ENCODE measurements at places on chromosomes 2 and 18.

- no peak for DNase-seq
Observed at GRCh38 chr2:61671561-61672315, 133.6 kb upstream of the XPO1 start.

DNA sequence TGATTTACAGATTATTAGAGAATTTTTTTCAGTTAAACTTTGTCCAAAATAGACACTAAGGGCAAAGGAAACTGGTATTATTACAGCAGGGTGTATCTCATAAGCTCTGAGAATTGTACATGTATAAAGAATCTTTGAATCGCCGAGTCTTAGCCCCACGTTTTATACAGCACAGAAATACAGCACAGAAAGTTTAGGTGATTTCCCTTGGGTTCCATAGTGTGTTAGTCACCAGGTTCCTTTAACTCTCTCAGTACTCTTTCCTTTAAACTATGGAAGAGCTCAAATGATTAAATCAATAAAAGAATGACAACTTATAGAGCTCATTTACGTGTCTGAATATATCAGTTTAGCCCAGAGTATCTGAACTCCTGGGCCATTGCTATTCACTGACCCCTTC lies 256.8 kb downstream of the NEDD4L start:
- DNase-seq = no peak

DNA sequence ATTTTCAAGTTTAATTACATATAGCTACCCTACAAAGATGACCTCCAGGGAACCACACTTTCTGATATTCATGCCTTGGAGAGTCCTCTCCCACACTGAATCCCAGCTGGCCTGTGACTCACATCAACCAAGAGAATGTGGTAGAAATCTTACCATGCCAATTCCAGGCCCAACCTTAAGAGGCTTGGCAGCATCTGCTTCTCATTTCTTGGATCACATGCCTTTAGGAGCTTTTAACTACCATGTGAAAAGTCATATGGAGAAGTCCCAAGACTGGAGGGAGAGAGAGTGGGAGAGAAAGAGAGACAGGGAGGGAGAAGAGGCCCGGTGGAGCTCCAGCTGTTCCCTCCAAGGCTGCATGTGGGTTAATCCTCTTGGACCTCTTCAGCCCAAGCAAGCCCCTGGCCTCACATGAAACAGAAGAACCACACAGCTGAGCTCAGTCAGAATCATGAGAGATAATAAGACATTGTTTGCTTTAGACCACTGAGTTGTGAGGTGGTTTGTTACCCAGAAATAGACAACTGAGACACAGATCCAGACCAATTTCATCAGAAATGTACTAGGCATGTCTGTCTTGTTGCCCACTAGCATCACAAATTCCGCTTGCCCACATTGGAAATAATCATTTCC lies 190.7 kb downstream of the MTCL1 start:
- DNase-seq = no peak

- no peak for DNase-seq
Observed at GRCh38 chr18:79883461-79884293, 67.8 kb downstream of the SLC66A2 start.

DNA sequence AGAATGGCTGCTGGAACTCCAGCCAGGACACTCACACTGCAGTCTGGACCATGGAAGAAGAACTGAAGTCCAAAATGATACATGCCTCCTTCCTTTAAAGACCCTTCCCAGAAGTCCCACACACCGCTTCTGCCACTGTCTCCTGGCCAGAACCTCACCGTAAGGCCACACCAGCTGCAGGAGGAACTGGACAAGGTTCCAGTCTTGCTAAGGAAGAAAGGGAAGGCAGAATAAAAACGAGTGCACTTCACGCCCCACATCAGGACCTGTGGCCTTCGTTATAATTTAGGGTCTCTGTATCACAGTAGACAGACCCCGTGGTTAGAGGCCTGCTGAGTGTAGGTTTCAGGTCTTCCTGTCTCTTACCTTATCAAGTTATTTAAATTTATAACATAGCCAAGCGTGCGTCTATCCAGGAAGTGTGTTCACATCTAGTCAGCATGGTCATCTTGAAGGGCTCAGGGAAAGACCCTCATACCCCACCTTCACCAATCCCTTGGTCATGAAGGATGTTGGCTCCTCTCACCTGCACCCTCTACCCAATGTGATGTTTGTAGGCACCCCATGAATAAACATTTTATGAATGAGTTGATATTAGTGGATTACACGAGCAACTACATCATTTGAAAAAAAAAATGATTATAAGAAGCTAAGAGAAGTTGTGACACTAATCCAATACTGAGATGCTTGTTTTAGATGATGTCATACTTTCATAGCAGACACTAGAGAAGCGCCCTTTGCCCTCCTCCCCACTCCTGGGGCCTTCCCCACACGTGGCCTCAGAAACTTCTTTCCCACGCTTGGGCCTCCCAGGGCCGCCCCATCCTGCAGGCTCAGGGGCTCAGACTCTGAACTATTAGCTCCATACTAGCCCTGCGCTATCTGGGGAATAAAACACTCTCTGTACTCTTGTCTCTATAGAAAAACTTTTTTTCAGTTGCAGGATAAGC lies 157.6 kb downstream of the FAM210A start:
- DNase-seq = no peak

DNA sequence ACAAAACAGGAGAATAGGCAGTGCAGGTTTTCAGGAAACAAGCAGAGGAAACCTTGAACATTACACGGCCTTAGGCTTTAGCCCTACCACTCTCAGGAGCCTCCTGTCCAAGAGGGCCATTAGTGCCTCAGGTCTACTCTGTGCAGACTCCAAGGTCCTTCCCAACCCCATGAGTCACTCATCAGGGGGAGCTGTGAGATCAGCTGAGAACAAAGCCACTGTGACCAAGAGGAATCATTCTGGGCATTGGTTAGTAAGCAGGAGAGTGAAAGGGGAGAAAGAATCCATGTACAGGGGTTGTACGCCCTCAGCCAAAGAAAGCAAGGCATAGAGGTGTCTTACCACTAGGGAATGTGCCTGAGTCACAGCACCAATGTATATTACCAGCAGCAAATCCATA lies 680.3 kb downstream of the DPP10 start:
- no peak for DNase-seq

DNA sequence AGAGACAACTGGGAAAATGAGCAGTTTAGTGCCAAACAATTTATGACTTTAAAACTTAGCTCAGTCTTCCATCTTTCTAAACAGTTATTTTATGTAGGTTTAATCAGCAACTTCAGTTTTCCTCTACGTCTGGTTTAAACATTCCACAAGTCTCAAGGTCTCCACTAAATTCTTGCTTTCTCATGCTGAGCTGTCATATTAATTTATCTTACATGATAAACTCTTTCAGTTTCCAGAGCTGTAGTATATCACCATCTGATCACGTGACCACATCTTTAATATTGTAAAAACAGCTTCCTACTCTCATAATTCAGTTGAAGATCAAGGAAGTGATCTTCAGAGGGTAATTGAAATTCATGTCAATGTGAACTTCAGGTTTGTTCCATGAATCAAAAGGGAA lies 158.6 kb downstream of the ZNF804A start:
- no peak for DNase-seq

DNA sequence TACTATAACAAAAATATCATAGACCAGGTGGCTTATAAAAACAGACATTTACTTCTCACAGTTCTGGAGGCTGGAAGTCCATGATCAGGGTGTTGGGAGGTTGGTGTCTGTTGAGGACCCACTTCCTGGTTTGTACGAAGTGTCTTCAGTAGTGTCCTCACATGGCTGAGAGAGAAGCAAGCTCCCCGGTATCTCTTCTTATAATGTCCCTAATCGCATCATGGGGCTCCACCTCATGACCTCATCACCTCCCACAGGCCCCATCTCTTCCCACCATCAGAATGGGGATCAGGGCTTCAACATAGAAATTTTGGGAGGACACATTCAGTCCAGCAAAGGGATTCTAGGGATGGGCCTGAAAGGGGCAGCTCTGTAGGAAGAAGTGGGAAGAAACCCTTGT lies 4.8 kb upstream of the NIFK start:
- DNase-seq = no peak

DNA sequence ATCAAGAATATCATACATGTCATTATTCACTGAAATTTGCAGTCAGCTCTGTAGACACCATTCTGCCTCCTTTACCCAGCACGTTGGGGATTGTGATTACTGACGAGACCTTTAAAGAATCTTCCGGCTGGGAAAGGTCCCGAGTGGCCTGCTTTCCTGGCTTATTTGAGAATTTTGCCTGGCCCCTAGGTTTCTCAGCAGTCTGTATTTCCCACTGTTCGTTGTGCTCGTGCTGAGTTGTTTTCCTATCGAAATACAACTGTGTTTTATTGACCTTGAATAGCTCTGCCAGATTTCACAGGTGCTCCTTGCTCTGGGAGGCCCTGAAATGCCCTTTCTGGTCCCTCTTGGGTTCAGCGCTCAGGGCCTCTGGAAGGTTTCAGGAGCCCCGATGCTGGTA lies 94.9 kb downstream of the AGAP1 start:
- no peak for DNase-seq

GRCh38 chr2:234496835-234497593 lies at the start of gene ARL4C:
TSS of gene ARL4C (minus strand) at chr2:234497081. CDS start at chr2:234496586, 495 bp downstream.
- no peak for DNase-seq

DNA sequence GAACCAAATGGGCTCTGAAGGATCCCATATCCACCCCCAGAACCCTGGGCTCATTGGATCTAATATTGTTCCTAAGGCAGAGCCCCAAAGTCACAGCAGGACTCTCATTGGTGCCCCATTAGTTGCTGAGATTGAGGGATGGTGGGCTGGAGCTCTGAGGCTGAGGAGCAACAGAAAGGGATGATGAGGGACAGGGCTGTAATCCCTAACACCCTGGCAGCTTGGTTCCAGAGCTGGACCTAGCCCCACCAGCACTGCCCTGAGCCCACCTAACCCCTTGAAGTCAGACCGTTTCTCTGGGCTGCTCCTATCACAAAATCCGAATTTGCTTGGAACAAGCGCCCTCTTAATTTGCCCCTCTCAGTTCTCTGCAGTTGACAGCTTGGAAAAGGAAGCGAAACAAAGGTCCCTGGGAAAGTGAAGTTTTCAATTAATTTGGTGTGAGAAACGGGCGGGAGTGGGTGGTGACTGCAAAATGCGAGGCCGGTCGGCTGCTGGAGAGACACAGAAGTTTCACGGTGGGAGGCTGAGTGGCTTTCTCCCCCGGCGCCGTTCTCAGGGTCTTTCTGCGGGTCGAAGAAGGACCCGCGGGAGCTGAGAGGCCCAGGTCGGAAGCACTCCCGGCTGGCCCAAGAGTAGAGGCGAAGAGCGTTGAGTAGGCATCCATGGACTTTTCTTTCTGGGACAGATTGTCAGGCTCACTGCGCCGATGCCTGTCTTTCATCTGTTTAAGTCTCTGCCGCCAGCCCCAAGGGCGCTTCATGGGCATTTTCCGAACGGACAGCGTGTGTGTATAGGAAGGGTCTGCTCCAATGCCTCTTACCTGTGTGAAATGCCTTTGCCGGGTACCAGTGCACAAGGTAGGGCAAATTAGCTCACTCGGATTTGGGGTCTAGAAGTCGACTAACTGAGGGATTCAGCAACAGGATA lies 927 bp upstream of the HOXD13 start:
- DNase-seq = no peak

DNA sequence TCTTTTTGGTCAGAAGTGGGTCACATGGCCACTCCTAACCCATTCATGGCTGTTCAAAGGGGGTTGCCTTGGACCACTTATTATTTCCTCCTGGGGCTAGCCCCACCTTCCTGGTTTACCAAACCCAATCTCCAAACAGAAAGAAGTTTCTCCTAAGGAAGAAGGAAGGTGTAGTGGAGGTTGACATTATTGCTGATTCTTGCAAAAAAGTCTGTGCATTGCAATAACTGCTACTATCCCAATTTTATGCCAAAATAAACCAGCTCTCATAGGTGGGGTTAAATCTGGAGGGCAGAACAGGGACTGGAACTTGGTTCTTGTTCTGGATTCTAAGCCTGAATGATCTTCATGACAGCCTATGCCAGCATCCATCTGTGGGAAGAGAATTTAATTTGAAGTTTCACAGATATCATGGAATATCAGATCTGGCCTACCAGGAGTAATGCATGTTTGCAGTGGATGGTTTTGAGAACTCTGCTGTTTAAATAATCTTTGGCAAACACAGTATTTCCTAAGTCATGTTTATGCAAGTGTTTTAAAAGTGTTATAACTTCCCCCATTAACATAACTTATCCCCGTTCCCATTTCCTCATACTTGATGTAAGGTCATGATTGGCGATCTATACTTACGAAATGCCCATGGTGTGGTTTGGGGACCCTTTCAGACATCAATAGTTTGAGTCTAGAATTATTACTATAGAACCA lies 11.9 kb downstream of the ANXA4 start:
- DNase-seq = no peak

DNA sequence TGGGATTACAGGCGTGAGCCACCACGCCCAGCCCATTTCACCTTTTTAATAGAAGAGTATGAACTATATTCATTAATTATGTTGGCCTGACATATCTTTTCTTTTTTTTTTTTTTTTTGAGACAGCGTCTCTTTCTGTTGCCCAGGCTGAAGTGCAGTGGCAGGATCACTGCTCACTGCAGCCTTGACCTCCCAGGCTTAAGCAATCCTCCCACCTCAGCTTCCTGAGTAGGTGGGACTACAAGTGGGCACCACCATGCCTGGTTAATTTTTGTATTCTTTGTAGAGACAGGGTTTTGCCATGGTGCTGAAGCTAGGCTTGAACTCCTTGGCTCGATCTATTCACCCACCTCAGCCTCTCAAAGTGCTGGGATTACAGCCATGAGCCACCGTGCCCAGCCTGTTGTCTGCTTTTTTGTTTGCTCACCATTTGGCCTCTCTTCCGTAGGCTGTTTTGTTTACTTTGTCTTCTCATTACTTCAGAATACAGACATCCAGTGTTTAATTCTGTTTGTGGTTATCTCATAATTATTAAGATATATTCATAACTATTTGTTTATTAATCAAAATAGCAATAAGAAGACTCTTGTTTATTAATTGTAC lies 16.3 kb upstream of the CDH2 start:
- DNase-seq = no peak

- DNase-seq = no peak
Observed at GRCh38 chr18:76488190-76488589, 6.9 kb downstream of the ZNF516 start.

- no peak for DNase-seq
Observed at GRCh38 chr2:108316461-108317258, 28.0 kb downstream of the SULT1C2 start.

- no peak for DNase-seq
Observed at GRCh38 chr2:203533676-203534591, 1.2 kb downstream of the RAPH1 start.

- DNase-seq = no peak
Observed at GRCh38 chr2:112959109-112959812, 18.5 kb upstream of the IL36G start.

DNA sequence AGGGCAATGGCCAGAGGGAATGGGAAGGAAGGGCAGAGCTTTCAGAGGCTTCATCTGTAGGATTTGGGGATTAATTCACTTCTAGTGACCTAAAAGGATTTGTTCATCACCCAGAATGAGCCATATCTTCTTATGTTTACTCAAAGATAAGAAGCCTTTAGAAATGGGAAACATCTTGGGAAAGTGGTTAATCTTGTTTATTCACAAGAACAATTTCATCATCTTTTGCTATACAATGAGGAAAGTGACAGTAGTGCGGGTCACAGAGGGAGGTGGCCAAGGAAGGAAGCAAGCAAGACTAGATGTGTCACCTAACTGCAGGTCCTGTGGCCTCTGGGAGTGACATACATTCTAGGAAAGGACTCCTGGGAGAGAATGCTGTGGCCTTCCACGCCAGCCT lies 140.4 kb upstream of the ALPP start:
- no peak for DNase-seq

GRCh38 chr2:35803126-35803525 lies 552.5 kb upstream of the CRIM1 start:
- DNase-seq = no peak
